Chondrocyte (in vitro differentiated cells): ENCODE measurements at places on chromosomes 7 and 10. TPM values are rescaled to one million over a fixed set of nuclear protein-coding genes. Genes with fewer than 3 reads are reported as not detected.

DNA sequence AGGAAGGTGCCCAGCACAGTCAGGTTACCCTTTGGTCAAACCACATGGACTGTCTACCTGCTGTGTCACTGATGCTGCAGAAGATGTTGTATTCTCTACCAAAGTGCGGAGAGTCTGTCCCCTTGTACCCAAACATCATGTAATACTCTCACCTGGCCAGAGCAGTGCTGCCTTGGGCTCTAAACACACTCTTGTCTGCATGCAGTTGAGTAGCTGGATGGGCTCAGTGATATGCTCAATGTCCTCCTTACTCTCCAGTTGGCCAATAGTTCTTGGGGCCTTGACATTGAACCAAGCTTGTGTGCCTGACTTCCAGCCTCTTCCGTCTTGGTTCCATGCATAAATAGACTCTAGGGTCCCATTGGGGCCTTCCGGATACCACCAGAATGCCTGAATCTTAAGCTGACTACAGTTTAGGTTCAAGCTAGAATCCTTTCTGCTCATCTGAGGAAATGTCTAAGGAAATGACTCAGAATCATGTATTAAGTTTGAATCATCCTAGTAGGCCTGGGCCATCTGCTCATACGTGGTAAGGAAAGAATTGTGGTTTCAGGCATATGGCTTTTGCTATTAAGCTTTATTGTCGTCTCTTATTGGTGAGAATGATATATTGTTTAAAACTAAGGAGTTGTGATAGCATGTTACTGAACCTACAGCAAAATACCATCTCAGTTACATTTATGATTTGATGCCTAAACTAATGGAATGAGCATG, 118.0 kb downstream of the OTUD1 start:
- no peak for DNase-seq
- H3K4me3 ChIP-seq: no peak overlapping the region
- no peaks in the 10 kb centered on the region for H3K27me3 ChIP-seq
- H3K36me3 ChIP-seq: no peaks in the 10 kb centered on the region
- no peaks in the 10 kb centered on the region for H3K4me1 ChIP-seq

DNA sequence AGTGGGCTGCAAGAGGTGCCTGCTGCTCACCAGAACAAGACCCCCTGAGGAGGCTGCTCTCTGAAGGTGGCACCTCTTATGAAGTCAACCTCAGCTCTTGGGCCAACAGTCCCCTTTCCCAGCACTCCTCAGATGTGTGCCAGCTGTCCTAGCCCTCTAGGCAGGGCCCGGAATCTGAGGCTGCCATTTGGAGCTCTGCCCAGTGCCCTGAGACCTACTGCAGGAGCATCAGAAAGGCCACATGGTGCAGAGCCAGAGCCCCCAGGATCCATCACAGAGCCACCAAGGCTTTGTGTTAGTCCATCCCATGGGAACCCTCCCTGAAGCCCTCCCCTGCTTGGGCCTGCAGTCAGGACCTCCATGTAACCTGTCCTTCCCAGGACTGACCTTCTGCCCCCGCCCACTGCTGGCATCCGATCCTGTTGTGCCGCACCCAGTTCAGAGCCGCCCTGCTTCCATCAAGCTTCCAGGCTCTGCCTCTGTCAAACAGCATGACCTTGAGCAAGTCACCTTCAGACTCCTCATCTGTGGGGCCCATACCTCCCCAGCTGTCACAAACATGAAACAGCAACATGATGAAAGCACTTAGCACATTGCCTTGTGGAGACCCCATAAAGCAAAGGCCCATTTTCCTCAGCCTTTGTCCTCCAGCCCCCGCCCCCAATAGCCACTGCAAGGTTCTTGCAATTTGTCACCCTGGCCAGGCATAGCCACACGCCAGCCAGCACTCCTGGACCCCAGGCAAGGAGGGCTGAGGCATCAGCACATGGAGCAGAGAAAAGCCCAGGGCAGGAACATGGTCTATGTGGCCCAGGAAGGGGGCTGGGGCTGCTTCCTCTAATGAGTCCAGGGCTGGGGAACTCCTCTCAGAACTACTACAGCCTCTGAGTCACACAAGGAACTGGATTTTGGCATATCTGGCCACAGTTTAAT, 51.7 kb downstream of the GRID1 start:
- peak; percentile 70 for DNase-seq
- no peaks in the 10 kb centered on the region for H3K36me3 ChIP-seq
- H3K4me1 ChIP-seq: no peaks in the 10 kb centered on the region
- H3K27me3 ChIP-seq: peaks cover 11% of the 10 kb centered on the region

Gene ST8SIA6
- total RNA-seq: 0.24 TPM in 1 of 3 replicates, not detected in the others

DNA sequence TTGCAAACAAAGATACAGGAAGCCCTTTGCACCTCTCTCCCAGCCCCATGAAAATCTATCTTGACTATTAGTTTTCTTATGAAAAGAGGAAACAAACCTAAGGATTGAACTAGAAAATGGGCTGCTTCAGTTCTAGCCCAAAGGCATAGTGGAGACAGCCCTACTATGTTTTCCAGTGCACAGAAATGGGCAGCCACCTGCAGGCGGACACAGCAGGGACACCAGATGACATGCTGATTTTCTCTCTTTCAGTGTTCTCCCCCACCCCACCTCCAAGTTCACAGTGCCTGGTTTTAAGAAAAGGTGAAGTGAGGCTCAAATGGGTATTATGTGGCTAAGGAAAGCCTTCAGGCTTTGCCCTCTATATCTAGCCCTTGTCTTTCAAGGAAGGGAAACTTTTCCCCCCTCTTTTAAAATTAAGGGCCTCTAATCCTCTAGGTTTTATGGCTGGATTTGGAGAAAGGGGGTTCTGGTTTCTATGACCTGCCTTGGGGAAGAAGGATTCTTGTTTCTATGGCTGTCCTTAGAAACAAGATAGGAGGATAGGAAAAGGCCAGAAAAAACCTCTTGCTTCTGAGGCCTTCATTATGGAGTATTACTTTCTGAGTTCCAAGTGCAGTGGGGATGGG, 23.5 kb upstream of the DDX50 start:
- H3K4me1 ChIP-seq: peaks cover 10% of the 10 kb centered on the region
- H3K4me3 ChIP-seq: no peak overlapping the region
- DNase-seq: no peak
- peaks cover 2% of the 10 kb centered on the region for H3K27me3 ChIP-seq

Gene ZSCAN25
- total RNA-seq: 10.4 to 19.9 TPM (median 14.1 TPM) in 3 replicates

Gene KIAA1217
- total RNA-seq: 12.4 to 15.1 TPM (median 13.2 TPM) in 3 replicates

- no peak overlapping the region for H3K27ac ChIP-seq
- H3K27me3 ChIP-seq: no peaks in the 10 kb centered on the region
- H3K4me3 ChIP-seq: no peak overlapping the region
- DNase-seq: no peak
- H3K4me1 ChIP-seq: peaks cover 6% of the 10 kb centered on the region
- no peaks in the 10 kb centered on the region for H3K36me3 ChIP-seq
These were observed 10.6 kb upstream of the ARID5B start for GRCh38 chr10:61890881-61891409.
